ENCODE measurements at places on chromosomes 7 and 10.

DNA sequence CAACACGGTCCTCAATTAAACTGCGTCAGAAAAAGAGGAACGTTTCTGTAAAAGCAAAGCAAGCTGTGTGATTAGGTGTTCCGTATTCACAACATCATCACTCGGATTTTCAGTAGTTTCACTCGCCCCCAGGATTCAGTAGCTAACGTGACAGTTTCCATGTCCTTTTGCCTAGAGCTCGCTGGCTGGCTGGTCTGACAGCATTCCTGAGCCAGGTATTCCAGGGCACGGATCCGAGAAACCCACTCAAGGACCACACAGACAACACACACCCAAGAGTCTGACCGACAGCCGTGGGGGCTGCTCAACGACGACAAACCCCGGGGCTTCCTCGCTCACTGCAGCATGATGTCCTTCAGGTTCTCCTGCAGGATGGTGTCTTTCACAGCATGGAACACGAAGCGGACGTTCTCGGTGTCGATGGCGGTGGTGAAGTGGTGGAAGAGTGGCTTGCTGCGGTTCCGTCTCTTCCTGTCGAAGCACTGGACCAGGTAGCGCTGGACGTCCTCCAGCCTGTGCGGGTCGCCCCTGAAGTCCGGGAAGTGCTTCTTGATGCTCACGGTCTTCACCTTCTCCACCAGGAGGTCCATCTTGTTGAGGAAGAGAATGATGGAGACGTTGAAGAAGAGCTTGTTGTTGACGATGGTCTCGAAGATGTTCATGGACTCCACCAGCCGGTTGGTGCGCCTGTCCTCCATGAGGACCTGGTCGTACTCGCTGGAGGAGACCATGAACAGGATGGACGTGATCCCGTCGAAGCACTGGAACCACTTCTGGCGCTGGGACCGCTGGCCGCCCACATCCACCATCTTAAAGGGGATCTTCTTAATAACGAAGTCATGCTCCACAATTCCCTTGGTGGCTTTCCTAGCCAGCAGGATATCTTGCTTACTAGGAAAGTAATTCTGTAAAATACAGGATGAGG, 43.1 kb downstream of the AMZ1 start:
- no peak for DNase-seq

- DNase-seq, result no peak
These were observed 2.5 kb downstream of the GCK start for GRCh38 chr7:44186736-44187135.

DNA sequence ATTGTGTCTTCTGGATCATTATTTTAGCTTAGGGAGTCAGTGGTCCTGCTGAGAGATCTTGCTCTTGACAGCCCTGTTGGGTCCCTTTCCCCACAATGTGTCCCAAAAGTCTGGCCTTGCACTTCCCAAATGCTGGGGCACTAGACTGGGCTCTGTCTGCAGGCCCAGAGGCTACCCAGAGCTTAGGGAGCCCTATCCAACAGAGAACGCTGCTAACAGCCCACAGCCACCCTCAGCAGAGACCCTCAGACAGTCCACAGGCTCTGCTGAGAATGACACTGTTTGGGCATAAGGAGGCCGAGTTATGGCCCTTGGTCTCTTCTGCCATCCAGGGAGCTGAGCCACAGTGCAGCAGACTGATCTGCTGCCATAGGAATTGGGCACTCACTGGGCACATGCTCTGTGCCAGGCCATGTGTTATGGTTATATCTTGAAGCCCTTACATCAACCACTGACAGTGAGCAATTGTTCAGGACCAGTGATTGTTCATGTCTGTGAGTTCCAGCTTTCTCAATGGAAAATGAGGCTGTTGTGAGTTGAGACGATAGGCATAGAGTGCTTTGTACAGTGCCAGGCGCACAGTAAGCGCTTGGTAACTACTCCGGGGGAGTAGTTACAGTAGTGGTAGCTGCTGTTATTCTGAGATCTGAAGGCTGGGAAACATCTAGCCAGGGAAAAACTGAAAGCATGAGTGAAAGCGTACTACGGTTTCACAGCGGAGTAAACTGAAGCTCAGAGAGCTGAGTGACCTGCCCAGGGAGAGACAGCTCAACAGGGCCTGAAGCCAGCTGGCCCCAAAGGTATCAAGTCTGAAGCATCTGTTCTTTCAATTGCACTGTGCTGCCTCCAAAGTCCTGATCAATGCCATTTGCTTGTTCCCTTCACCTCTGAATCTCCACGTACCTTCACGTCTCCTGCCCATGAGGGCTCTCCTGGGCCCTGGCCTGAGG, 77.6 kb upstream of the PRLHR start:
- DNase-seq, result no peak

DNA sequence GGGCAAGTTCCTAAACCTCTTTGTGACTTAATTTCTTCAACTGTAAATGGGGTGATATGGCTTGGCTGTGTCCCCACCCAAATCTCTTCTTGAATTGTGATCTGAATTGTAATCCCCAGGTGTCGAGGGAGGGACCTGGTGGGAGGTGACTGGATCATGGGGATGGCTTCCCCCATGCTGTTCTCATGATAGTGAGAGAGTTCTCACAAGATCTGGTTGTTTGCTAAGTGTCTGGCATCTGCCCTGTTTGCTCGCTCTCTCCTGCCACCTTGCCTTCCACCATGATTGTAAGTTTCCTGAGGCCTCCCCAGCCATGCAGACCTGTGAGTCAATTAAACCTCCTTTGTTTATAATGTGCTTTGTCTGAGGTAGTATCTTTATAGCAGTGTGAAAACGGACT, 177.0 kb downstream of the MYOF start:
- no peak for DNase-seq

GRCh38 chr7:6168477-6168868, 104.0 kb downstream of the CYTH3 start:
- DNase-seq, result no peak

DNA sequence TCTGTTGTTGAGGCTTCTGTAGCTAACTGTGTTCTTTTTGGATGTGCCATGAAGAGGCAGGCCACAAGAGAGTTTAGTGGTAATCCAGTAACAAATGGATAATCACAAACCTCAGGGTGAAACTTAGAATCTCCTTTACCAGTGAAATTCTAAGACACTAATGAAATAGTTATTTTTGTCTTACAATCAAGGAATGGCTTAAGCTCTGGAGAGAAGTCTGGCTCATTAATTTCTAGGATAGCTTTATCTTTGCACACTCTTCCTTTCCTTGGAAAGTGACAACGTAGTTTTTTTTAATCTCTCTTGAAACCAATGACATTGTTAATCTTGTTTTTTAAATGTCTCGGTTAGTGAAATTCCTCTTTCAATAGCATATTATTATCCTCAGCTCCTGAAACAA, 93.7 kb upstream of the IFRD1 start:
- no peak for DNase-seq

DNA sequence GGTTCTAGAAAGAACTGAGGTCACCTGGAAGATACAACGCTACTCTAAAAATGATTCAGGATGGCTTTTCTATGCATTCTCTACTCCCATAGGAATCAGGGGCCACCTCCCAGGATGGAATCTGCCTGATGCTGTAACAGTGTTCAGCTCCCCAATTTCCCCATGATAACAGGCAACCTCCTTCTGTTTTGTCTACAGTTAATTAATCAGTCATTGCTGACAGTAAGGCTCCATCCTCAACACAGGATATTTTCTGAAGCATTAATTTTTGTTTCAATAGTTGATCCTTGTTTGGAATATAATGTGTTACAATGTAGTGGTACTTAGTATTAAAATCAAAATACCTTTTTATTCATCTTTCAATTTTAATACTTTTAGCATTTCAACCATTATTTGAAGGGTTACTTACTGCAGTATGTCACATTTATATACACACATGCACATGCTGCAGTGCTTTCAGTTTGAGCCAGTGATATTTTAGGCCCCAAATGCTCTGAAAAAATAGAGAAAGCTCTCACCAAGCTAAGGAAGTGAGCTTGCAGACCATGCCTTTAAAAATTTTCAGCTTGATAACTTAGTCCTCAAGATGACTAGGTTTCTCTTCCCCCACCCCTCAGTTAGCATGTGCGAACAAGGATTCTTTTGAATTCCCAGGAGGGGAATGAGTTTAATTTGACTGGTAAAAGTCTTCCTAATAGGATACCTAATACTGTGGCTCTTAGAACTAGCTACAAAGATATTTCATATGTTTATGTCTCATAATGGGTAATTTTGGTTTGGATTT, 592 bp upstream of the PIK3CG start:
- no peak for DNase-seq

DNA sequence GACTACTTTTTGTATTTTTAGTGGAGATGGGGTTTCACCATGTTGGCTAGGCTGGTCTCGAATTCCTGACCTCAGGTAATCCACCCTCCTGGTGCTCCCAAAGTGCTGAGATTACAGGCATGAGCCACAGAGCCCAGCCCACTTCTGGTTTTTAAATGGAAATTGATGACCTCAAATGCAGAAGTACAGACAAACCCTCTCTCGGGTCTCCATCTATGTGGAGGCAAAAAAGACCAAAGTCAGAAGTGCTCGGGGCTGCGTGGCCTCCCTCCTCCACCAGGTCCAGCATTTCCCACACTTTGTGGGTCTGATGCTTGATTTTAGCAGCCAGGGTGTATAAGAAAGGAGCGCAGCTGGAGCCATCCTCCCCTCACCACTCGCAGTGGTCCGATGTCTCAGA, 187.3 kb upstream of the AUTS2 start:
- DNase-seq, result no peak

- DNase-seq, result no peak
These were observed 126.5 kb downstream of the ARID5B start for GRCh38 chr10:62027841-62028501.

GRCh38 chr7:47337531-47337930, 244.4 kb downstream of the TNS3 start:
- no peak for DNase-seq

DNA sequence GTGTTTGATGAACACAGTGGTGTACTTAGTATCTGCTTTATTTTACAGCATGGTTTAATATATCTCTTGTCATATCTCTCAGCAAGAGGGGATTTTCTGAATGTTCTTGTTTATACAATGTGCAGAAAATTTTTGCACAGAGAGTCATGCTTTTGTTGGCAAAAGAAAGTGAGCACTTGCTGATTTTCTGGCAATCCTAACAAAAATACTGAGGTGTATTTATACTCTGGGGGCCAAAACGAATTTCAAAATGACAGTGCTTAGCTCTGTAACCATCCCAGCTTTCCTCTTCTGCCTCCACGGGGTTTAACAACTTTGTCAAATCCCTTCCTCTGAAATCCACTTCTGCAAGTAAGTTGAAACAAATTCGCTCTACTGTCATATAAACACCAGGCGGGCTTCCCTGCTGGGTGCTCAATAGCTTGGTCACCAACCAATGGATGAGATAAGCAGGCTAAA, 169.2 kb downstream of the NOC3L start:
- no peak for DNase-seq

DNA sequence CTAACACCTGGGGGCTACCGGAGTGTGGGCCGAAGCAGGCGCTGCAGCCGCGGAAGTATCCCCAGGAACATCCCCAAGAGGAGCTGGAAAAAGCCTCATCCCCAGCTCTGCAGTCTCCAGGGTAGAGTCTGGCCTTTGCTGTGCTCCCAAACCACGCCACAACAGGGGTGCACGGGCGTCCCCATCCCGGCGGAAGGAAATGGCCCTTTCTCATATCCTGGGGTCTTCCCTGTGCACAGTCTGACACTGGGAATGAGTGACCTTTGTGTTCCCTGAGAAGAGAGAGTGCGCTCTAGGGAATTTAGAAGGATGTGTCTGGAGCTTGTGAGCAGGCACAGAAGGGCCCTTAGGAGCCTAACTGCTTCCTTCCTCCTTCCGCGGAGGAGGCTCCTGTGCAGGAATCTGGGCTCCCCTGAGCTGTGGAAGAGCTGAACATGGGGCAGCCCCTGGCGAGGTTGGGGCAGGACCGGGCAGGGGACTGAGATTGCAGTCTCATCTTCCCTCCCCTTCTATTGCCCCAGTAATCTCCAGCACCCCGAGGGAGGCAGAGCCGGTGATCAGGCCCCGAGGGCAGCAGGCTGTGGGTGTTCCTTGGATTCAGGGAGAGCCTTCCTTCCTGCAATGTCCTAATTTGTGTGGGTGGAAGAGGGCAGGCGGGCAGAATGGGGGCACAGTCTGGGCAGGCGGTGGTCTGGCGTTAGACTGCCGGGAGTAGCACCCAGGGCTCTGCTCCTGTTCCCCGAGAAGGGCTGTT, 1.3 kb downstream of the REPIN1 start:
- no peak for DNase-seq

- DNase-seq, result no peak
These were observed 100.3 kb downstream of the RAPGEF5 start for GRCh38 chr7:22256541-22257096.

DNA sequence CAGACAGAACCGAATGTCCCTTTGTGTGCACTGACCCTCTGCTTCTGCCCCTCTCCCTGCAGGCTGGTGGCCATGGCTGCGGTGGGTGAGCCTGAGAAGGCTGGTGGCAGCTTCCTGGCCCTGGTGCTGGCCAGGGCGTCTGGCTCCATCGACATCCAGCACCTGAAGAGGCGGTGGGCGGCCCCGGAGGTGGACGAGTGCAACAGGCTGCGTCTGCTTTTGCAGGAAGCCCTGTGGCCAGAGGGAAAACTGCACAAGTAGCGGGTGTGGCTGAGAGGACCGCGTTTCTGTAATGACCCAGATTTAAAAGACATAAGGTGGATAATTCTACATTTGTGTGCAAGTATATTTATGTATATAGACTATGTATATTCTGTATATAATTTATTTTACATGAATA, 89.2 kb downstream of the DYNC2I1 start:
- DNase-seq, result no peak

DNA sequence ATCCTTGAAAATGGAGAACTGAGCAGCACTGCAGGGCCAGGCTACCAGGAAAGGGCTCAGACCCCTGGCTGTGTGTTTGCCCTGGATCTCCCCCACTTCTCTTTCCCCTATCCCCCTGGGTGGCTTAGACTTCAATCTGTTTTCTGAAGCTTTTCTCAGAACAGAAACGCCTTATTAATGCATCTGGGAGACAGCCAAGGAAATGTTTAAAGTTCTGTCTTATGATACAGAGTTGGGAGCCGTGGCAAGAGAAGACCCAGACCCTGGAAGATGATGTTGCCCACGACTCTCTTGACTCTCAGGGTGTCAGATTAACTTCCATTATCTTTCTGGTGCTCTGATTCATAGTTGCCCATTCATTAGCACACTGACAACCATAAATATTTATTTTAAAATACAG, 107.1 kb downstream of the EBLN1 start:
- no peak for DNase-seq

- DNase-seq, result peak; percentile 40
These were observed 157.2 kb upstream of the ZNF92 start for GRCh38 chr7:65216469-65216868.

DNA sequence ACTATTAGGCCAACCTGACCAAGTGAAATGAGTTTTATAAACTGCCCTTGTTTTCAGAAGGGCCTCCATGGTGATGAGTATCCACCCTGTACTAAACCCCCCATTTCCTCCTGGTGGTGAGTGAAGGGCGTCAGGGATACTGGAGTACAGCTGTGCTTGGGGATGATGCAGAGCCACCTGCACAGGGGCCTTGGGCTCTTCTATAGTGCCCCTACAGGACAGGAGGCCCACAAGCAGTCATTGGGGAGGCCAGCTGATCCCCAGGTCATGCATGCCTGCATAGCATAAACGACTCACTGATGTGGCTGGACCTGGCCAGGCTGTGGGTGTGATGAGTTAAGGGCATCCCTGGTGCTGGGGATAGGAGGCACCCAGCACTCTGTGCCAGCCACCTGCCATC, 114.1 kb upstream of the CELF2 start:
- no peak for DNase-seq

- DNase-seq, result no peak
These were observed 3.4 kb downstream of the HOXA9 start for GRCh38 chr7:27161721-27162560.

- DNase-seq, result no peak
These were observed 206.9 kb downstream of the PTEN start for GRCh38 chr10:88070080-88070880.
